ENCODE measurements at places on chromosomes 6 and 20.

- no peak for DNase-seq
Measured at GRCh38 chr6:53734473-53735299, 60.1 kb upstream of the LRRC1 start.

GRCh38 chr20:59399426-59400099 is 99.2 kb downstream of the EDN3 start:
- no peak for DNase-seq

DNA sequence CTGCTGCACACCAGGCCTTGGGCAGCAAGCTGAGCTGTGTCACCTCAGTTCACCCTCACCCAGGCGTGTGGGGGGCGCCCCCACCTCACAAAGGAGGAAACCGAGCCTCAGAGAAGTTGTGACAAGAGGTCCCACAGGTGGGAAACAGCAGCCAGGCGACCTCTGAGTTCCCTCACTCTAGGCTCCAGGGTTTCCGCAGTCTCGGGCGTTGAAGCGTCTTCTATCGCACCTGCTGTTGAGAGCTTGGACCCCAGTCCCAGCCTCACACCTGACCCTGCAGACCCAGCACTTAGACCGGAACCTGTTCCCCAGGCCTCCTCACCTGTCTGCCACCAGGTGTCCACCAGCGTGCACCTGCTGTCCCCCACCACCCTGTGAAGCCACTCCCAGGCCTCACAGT is 22.3 kb upstream of the APMAP start:
- DNase-seq: no peak

DNA sequence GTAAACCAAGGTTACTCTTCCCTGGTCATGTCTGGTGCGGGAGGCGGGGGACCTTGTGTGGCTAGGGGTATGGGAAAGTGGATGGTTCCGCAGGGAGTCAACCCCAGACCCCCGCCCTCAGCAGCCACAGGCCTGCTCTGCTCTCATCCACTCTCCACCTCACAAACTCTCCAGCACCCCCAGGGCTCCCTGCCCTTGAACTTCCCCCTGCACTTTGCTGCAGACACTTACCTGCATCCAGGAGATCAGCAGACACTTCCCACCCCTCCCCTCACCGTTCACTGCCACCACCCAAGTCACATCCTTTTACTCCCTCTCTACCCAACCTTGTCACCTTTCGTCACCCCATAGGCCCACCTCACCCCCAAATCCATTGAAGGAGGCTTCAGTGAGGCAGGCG is 3.9 kb upstream of the RAET1L start:
- no peak for DNase-seq

- no peak for DNase-seq
Measured at GRCh38 chr6:2752477-2753109, 1.9 kb upstream of the MYLK4 start.

- no peak for DNase-seq
Measured at GRCh38 chr6:109834131-109834530, 143.0 kb downstream of the FIG4 start.

DNA sequence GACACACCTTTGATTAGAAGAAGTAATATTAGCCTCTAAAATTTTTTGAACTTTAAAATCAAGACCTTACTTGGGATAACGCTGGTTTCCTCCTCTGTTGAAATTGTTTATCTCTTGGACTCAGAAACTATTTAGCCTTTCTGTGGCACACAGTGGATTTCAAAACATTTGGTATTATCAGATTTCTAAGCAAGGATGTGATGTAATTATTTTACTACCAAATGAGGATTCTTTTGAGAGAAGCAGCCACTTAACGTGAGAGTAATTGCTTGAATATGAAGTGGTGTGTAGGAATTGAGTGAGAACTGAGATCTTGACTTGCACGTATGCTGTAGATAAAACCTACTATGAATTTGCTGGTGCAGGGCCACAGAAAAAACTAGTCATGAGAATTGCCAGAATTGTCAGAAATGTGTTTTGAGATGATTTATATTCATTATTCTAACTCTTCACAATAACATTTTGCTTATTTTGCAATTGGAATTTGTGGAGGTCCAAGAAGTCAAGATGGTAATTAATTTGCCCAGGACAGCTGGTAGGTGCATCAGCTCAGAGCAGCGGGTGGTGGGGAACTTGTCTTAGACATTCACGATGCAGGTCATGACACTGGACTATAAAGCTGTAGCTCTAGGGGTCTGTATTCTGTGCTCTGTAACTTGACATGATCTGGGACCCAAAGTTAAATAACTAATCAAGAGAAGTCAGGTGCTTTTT is 53.4 kb downstream of the AKAP12 start:
- no peak for DNase-seq

DNA sequence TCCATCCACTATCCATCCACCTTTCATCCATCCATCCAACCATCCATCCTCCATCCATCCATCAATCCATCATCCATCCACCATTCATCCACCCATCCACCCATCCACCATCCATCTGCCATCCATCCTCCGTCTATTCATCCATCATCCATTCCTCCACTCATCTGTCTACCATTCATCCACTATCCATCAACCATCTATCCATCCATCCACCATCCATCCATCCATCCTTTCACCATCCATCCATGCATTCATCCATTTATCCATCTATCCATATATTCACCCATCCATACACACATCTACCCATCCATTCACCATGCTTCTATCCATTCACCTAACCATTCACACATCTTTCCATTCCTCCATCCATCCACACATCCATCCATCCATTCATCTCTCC is 207.0 kb upstream of the CDH4 start:
- DNase-seq: no peak

DNA sequence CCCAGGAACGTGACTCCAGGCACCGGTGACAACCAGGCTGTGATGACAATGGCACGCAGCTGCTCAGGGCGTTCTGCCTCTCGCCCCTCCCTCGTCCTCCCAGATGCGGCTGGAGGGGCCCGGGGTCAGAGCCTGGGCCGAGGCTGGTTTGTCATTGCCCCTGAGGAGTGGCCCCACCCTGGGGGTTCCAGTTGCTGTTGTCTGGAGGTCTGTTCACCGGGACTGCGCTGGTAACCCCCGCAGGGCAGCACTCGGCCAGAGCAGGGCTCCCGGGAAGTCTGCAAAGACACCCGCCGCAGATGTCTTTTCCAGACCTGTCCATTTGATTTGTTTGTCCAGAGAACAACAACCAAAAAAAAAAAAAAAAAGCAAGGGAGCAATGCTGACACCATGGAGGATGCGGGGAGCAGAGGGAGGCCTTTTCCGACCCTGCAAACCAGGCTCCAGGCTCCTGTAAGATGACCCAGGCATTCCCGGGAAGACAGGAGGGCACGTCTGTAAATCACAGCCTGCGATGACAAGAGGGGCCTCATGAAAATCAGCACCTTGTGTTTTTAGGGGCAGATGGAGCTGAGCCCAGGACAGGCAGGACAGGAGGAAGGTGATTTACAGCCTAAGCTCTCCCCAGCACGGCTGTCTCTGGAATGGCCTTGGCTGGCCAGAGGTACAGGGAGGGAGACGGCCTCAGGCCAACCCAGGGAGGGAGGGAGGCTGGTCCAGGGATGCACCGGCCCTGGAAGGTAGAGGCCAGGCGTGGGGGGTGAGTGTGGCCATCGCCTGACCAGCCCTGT is 189.3 kb downstream of the ERMARD start:
- DNase-seq: no peak

DNA sequence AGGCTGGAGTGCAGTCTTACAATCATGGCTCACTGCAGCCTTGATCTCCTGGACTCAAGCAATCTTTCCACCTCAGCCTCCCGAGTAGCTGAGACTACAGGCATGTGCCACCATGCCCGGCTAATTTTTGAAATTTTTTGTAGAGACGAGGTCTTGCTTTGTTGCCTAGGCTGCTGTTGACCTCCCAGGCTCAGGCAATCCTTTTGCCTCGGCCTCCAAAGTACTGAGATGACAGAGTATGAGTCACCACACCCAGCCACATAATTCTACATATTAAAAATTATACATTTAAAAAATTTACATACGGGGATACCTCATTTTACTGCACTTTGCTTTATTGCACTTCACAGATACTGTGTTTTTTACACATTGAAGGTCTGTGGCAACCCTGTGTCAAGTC is 115.1 kb downstream of the MAN1A1 start:
- DNase-seq: no peak

DNA sequence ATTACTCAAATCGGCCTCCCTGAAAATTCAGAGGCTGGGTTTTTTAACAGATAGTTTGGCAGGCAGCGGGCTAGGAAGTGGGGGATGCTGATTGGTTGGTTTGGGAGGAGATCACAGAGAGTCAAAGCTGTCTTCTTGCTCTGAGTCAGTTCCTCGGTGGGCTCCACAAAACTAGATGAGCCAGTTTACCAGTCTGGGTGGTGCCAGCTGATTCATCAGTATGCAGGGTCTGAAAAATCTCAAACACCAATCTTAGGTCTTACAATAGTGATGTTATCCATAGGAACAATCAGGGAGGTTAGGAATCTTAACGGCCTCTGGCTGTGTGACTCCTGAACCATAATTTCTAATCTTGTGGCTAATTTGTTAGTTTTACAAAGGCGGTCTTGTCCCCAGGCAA is 190.7 kb downstream of the C6orf118 start:
- no peak for DNase-seq

GRCh38 chr20:51700809-51701285 is 67.3 kb downstream of the ATP9A start:
- DNase-seq: no peak

GRCh38 chr20:32132911-32133549 is 23.5 kb downstream of the TM9SF4 start:
- DNase-seq: no peak

GRCh38 chr6:7270320-7271204 is 42.4 kb downstream of the SSR1 start:
- DNase-seq: no peak

DNA sequence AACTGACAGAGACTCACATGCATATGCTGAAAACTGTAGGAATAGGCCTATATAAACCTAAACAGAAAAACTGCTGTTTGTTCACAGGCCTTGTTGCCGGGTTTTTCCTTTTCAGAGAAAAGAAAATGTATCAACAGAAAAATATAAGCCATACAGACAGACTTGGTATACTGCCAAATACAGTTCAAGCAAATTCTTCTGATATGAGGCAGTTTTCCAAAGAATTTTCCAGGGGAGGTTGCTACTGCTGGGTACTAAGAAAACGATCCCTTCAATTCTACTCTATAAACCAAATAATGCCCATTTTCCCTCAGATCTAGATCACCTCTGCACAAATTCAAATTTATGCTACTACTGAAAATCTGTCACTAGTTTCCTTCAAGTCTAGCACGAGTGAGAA is 59.4 kb downstream of the ME1 start:
- no peak for DNase-seq

- no peak for DNase-seq
Measured at GRCh38 chr20:35333606-35334005, 41.4 kb upstream of the FAM83C start.

DNA sequence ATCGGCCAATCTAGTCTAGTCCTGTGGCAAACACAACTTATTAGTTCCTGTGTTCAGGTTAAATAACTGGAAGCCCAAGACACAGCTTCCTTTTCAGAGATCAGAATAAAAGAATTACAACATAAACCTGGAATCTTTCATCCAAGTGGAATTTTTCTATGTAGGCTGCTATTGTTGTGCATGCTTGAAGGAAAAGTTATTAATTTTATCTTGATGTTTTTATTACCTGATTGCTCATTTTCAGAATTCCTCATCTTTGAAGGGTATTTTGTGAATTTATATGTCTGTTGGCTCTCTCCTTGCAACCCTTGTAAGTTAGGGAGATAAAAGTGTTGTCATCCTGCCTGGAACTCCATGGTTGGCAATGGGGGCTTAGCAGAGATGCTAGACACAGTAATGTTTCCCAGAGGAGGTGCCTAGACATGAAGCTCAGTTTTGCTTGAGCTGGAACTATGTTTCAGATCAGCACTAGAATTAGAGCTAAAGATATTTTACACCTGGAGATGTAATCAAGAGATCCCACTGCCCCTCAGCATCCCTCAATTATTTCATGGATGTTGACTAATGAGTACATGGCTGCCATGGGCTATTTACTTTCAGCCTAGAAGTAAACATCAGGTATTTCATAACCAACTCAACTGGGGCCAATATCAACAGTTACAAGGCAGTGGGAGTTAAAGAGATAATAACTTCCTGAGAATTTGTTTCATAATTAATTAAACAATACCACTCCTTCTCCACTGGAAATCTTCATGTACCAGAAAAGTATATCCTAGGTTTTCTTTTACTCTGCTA is 367.0 kb upstream of the MARCKS start:
- DNase-seq: no peak

GRCh38 chr6:135475292-135475886 is 22.2 kb downstream of the AHI1 start:
- no peak for DNase-seq

DNA sequence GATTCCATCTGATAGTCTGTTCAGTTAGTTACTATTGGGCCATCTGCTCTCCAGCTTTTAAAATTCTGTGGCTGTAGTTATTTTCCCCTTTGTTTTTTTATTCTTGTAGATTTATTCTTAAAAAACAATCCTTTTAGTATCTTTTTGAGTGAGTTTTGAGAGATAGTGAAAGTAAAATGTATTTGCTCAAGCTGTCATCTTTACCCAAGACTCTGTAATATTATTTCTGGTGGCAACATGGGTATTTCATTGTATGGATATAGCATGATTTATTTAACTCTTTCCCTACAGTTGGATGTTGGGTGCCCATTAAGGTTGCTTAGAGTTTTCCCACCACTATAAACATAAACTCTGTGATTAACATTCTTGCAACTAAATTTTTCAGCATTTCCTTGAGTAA is 24.6 kb downstream of the STK4 start:
- DNase-seq: no peak

- no peak for DNase-seq
Measured at GRCh38 chr6:44967481-44967880, 360.6 kb upstream of the RUNX2 start.

GRCh38 chr6:36319436-36319762 is 17.3 kb downstream of the BNIP5 start:
- no peak for DNase-seq

- DNase-seq: no peak
Measured at GRCh38 chr6:158663625-158664165, 13.8 kb downstream of the SYTL3 start.

- no peak for DNase-seq
Measured at GRCh38 chr20:63096681-63097335, 90.0 kb upstream of the BHLHE23 start.

DNA sequence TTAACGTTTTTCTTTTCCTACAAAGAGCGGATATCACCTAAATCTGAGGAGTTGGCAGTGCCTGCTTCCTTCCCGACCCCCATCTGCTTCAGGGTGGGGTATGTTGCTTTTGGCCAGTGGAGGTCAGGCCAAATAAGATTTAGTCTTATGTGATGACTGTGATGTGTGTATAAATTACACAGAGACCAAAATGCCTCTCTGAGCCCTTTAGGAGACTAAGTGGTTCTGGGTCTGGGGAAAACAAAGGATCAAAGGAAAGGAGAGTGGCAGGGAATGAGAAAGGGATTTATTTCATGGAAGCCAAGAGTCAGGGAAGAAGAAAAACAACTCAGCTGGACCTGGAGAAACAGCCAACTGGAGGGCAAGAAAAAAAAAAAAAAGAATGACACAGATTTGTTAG is 39.1 kb upstream of the TBC1D7 start:
- DNase-seq: no peak

Data from stimulated activated CD4-positive, alpha-beta T cell treated with anti-CD3 and anti-CD28 coated beads, Interleukin-4, amount 100 ng/mL, for 4 hours (primary cell).